ENCODE measurements at places on chromosomes 2 and 18. TPM values are rescaled to one million over a fixed set of nuclear protein-coding genes. Genes with fewer than 3 reads are reported as not detected.

The TBR1 gene
- not detected for total RNA-seq

The MYO7B gene
- not detected for total RNA-seq

The ABCB11 gene
- total RNA-seq = not detected

The C2orf78 gene
- not detected for total RNA-seq

The DARS1 gene
- total RNA-seq = 119 TPM

The MAP3K19 gene
- not detected for total RNA-seq

The LBX2 gene
- 3.2 TPM for total RNA-seq

The CCDC74B gene
- total RNA-seq = 1.4 TPM

The KATNAL2 gene
- under 0.01 TPM for total RNA-seq

The FSIP2 gene
- 0.21 TPM for total RNA-seq

The CCDC85A gene
- total RNA-seq = not detected

The GPR55 gene
- total RNA-seq = under 0.01 TPM

The QPCT gene
- total RNA-seq = 21.2 TPM

The UGT1A3 gene
- 0.24 TPM for total RNA-seq

The LRPPRC gene
- total RNA-seq = 89.5 TPM

The UGT1A10 gene
- not detected for total RNA-seq

The CYS1 gene
- 8.4 TPM for total RNA-seq

The MTA3 gene
- total RNA-seq = 16.9 TPM

The VIL1 gene
- not detected for total RNA-seq

The SLC11A1 gene
- 1.4 TPM for total RNA-seq

The DPYSL5 gene
- total RNA-seq = not detected

The AP1S3 gene
- 51.8 TPM for total RNA-seq

The LIMS3 gene
- 2.1 TPM for total RNA-seq

The DYSF gene
- 7.0 TPM for total RNA-seq

The STPG4 gene
- not detected for total RNA-seq

The DSG2 gene
- 136 TPM for total RNA-seq

The DSEL gene
- 1.3 TPM for total RNA-seq

Measured in tracheal epithelial cell (primary cell).